ENCODE measurements at places on chromosomes 5 and 9.

GRCh38 chr9:93043122-93043521 is 15.4 kb upstream of the SUSD3 start:
- no peak for DNase-seq

DNA sequence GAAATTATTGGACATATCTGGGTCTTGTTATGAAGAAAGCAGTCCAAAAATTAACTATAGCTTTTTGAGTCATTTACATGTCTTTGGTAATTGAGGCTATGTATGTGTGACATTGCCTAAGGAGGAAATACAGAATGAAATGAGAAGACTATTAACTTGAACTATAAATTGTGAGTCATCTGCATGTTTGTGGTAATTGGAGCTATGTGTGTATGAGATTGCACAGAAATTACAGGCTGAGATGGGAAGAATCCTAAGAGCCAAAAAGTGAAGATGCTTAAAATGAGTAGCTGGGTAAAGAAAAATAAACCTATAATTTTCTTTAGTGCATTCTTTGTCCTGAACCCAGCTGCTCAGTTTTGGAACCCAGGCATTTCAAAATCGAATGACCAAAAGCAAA is 747.6 kb upstream of the EDIL3 start:
- DNase-seq, result no peak

- no peak for DNase-seq
These were observed 127.9 kb upstream of the PTGER4 start for GRCh38 chr5:40551496-40552491.

- DNase-seq, result no peak
These were observed 13.2 kb upstream of the IL12B start for GRCh38 chr5:159343295-159344094.

GRCh38 chr5:139141446-139142204 is 56.5 kb downstream of the SIL1 start:
- DNase-seq, result no peak

DNA sequence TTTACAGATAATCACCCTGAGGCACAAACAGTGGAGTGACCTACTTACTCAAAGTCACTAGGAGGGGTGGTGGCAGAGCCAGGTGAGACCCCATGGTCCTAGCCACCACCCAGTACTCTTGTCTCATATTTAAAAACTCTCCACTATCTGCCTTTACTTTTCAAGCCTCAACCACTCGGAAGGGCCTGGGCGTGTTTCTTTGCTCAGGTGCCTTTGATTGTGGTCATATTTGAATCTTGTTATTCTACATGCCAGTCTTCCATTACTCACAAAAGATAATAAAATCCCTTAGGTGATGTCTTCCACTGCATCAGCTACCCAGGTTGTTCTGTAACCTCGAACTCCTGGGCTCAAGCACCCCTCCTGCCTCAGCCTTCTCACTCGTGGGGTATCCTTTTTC is 20.7 kb upstream of the TRIM36 start:
- DNase-seq, result no peak

DNA sequence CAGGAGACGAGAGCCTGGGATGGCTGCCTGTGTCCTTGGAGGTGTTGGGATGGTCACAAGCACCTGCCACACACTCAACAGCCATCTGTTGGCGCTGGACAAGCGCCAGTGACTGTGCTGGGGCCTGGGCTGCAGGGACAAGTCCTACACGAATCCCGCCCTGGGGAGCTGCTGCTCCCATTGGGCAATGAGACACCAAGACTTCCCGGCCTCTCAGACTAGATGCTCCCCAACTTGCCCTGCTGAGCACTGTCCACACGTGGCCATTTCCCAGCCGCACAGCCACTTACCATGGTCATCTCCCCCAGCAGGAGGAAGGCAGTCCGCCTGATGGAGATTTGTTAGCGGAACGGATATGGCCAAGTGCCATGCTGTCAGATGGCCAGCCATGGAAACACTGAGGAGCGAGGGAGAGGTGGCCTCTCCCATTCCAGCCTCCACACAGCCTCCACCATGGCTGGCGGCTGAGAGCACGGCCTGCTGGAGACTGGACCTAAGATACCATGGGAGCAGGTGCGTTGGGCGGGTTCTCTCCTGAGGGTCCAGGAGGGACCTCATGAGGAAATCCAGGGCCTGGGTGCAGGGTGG is 43.9 kb downstream of the PRRT1B start:
- no peak for DNase-seq
